ENCODE measurements at places on chromosomes 11 and 22. TPM values are rescaled to one million over a fixed set of nuclear protein-coding genes. Genes with fewer than 3 reads are reported as not detected.

F2 gene
- total RNA-seq, result 0.28 TPM

APOC3 gene
- total RNA-seq, result not detected

HEPHL1 gene
- total RNA-seq, result not detected

MPEG1 gene
- not detected for total RNA-seq

IGLL1 gene
- total RNA-seq, result not detected

OR10A2 gene
- not detected for total RNA-seq
